Cardiac muscle cell (in vitro differentiated cells and primary cell): ENCODE measurements at places on chromosomes 2 and 18. TPM values are rescaled to one million over a fixed set of nuclear protein-coding genes. Genes with fewer than 3 reads are reported as not detected.

- DNase-seq, result no peak
Measured at GRCh38 chr2:37602702-37603101, 68.7 kb downstream of the CDC42EP3 start.

Gene DSG4
- not detected in 2 replicates for total RNA-seq

- DNase-seq, result no peak
Measured at GRCh38 chr2:127400897-127401756, 13.4 kb upstream of the MAP3K2 start.

Gene ZBTB7C
- total RNA-seq, result 5.5 and 6.2 TPM in 2 replicates

GRCh38 chr2:74216642-74217041 is 18.2 kb downstream of the MTHFD2 start:
- DNase-seq, result no peak

Gene PRLH
- total RNA-seq, result not detected in 2 replicates

Gene GPR75
- 0.99 and 1.2 TPM in 2 replicates for total RNA-seq

DNA sequence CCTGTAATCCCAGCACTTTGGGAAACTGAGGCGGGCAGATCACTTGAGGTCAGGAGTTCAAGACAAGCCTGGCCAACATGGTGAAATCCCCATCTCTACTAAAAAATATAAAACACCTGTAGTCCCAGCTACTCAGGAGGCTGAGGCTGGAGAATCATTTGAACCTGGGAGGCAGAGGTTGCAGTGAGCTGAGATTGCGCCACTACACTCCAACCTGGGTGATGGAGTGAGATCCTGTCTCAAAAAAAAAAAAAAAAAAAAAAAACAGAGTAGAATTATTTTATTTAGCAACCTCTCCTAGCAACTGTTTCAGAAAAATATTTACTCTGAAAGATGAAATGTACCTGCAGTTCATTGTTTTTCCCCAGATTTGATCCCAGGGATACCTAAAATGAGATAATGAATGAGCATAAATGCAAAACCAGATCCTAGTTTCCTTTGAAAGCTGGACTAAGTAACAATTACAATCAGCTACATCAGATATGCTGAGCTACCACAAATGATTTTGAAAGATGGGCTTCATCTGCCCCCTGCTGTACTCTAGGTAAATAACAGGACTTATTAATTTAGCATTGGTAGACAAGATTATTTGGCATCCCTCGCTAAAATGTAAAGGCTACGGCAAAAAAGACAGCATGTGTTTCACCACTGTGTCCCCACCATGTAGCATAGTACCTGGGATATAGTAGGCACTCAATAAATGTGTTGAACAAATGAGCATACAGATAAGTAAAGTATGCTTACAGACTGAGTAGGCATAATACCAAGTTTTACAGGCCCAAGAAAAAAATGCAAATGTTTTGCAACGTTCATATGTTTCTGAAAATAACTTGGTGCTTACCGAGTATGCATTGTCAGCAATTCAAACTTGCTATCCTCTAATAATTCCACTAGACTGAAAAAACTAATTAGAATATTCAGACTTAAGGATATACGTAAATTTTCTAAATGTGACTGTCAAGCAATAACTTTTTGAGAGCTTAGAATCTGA is 102.5 kb downstream of the ATL2 start:
- DNase-seq, result peak; percentile 64

Gene STK25
- total RNA-seq, result 360 and 422 TPM in 2 replicates

DNA sequence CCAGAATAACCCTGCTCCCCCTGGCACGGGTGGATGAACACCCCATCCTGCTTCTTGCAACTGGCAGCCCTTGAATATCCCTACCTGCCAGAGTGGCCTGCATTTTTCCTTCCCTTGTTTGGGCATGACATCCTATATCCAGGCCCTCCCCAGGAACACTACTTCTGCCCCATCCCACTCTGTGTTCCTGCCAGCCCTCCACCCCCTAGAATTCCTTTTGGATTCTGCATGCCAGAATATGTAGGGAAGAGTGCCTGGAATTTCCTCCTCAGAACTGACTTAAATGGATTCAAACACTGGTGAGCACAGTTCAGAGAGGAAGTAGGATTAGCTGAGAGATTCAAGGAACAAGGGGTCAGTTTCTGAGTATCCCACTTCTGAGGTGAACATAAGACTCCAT is 123.5 kb upstream of the PELI1 start:
- DNase-seq, result no peak

GRCh38 chr2:46555011-46555410 is 75.6 kb downstream of the TMEM247 start:
- DNase-seq, result no peak

- peak; percentile 64 for DNase-seq
Measured at GRCh38 chr2:163658556-163658955, 77.3 kb downstream of the FIGN start.

Gene TMEM198
- 6.7 and 7.4 TPM in 2 replicates for total RNA-seq

DNA sequence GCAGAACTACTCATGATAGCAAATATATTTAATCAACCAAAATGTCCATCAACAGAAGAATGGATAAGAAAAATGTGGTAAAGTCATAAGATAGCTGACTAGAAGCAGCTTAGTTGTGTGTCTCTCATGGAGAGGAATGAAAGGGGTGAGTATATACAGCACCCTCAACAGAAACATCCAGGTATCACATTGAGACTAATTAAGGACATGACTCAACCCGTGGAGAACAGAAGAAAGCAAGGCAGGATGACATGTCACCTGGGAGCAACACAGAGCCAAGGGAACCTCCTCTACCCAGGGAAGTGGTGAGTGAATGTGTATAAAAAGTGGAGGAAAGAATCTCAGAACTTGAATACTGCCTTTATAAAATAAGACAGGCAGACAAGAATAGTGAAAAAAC is 1695.0 kb upstream of the CELF4 start:
- DNase-seq, result no peak

- DNase-seq, result peak; percentile 54
Measured at GRCh38 chr18:25349131-25349925, 2.6 kb downstream of the ZNF521 start.

DNA sequence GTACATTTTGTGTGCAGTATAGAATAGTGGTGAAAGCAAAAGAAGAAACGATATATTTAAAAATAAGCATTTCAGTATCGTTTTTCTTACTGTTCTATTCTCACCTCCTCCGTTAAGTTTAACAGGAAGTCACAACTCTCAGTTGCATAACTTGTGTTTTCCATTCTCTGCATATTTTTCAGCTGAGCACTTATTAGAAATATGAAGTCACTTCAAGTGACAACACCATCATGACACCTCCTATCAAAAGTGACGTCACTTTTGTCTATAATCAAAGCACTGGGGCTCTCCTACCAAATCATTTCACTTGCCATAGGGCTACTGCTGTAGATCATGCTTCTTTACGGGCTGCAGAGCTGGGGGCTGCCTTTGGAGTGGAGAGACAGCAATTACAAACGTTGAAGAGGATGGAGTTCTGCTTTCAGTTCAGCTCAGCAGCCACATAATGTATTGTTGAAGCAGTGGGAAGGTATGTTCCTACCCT is 36.3 kb downstream of the STAT4 start:
- DNase-seq, result peak; percentile 32

DNA sequence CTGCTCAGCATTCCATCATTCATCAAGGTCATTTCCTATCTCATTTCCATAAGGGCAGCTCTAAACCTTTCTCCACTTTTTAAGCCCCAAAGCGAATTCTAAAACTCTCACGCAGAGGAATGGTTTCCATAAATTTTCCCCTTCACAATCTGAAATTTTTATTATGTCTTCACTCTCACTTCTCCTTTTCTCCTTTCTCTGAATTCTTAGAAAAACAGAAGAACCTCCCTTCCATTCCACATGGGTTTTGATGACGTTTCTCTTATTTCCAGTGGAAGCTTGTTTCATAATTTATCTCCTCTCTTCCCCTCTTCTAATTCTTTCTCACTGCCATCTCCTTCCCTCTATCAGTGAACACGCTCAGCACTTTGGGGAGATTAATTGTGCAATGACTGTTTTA is 97.3 kb downstream of the SPATS2L start:
- peak; percentile 44 for DNase-seq

DNA sequence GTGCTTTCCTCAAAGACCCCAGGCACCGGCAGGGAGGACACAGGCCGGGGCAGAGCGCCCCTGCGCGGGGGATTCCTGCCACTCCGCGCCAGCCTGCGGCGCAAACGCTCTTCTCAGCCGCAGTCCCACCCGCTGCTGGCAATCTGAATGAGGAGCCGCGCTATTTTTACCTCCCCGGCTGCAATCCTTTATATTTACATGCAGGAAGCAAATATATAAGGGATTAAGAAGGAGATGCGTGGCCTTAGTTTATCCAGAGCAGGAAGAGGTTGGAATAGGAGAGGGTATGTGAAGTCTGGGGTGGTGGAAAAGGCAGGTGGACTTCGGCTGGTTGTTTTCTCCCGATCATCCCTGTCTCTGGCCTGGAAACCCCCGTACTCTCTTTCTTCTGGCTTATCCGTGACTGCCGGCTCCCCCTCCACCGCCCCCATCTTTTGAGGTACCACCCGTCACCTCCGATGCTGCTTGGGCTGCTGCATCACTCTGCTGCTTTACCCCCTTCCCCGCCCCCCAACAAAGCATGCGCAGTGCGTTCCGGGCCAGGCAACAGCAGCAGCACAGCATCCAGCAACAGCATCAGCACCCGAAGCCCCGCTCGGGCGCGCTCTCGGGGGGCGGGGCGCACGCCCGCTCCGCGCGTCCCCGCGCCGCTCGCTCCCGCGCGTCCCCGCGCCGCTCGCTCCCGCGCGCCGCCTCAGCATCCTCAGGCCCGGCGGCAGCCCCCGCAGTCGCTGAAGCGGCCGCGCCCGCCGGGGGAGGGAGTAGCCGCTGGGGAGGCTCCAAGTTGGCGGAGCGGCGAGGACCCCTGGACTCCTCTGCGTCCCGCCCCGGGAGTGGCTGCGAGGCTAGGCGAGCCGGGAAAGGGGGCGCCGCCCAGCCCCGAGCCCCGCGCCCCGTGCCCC is at the start of gene ADAM23:
Gene ADAM23, plus strand, starts transcription at position 700 of the 902 bp plus-strand sequence. CDS start 335 bp downstream, outside the sequence.
- DNase-seq, result peak; percentile 38

GRCh38 chr2:228653884-228654283 is 472.4 kb upstream of the SPHKAP start:
- DNase-seq, result no peak

GRCh38 chr2:193980599-193980998 is 1676.4 kb upstream of the SLC39A10 start:
- DNase-seq, result no peak

Gene LIMS4
- 2.1 and 2.3 TPM in 2 replicates for total RNA-seq

- DNase-seq, result no peak
Measured at GRCh38 chr2:113716291-113716690, 40.2 kb downstream of the SLC35F5 start.

- DNase-seq, result no peak
Measured at GRCh38 chr2:144166743-144167142, 353.2 kb downstream of the ZEB2 start.

Gene COL3A1
- 155 and 216 TPM in 2 replicates for total RNA-seq

- DNase-seq, result no peak
Measured at GRCh38 chr18:10265560-10266333, 188.7 kb upstream of the APCDD1 start.

Gene LIPG
- 1.5 and 3.3 TPM in 2 replicates for total RNA-seq

DNA sequence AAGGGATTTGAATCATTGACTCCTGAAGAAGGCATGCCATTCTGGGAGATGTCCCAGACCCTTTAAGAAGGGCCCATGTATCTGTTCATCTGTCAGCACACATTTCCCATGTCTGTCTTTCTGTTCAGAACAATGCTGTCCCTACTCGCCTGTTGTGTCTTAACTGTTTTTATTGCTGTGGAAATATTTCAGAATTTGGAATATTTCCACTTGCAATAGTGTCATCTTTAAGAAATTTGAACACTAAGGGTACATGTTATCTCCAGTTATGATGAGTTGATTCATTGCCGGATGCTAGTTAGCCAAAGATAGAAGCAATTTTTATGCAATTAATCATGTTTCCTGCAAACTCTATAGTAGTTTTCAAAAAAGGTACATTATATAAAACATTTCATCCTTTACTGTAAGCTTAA is 36.9 kb upstream of the NT5C1B start:
- peak; percentile 86 for DNase-seq

- DNase-seq, result no peak
Measured at GRCh38 chr2:65800998-65801397, 368.6 kb upstream of the SPRED2 start.

GRCh38 chr2:164145093-164145987 is 409.5 kb upstream of the FIGN start:
- DNase-seq, result peak; percentile 28

DNA sequence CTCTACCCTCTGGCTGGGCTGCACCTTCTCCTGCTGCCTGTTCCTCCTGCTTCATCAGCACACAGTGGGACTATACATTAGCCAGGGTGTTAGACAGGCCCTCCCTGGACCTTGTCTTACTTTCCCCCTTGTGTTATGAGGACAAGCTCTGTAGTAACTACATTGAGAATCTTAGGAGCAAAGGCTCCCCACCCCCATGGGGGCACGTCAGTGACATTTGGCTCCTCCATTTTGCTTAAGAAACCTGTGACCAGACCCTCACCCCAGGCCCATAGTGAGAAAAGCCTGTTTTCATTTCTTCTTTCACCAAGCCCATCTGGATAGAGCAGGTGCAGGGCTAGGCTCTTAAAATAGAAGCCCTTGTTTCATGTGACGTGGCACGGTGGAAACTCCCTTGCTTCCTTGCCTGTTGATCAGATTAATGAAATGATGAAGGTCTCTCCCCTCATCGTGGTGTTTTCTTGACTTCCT is 146.7 kb downstream of the RPIA start:
- DNase-seq, result no peak

GRCh38 chr2:158993721-158994587 is 25.5 kb downstream of the TANC1 start:
- peak; percentile 35 for DNase-seq

Gene DYNAP
- not detected in 2 replicates for total RNA-seq

GRCh38 chr2:1730015-1730927 is 14.0 kb downstream of the PXDN start:
- DNase-seq, result peak; percentile 86

DNA sequence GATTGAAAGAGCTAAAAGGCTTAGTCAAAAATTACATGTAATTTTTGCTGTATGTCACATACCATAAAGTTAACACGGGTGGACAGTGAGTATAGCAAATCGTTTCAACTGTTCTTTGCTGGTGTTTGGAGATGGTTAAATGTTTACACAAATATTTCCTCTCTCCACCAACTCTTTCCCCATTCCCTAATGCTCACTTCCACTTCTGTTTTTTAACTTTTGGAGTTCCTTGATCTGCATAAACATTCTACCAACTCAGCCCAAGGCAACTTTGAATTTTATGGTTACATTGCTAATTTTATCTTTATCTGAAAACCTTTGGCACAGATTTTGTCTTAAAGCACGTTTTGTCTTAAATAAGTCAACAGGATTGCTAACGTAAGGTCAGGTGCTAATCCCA is 1.9 kb upstream of the SPOPL start:
- no peak for DNase-seq

DNA sequence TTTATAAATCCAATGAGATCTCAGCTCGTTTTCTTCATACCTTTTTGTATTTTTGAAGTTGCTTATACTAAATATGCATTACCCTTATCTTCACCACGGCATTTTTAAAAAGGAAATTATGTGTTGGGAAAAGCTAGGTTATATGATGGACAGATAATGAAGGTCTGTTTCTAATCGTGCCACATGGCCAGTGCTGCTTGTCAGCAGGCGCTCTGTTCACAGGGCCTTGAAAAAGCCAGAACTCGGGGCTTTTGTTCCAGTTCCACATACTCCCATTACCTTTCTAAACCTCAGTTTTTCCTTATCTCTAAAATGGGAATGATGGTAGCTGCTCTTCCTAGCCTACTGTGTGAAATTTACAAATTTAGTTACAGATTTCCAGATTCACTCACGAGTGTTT is 42.0 kb downstream of the EPAS1 start:
- no peak for DNase-seq
